M059J (cell line): ENCODE measurements at places on chromosomes 12 and 14.

DNA sequence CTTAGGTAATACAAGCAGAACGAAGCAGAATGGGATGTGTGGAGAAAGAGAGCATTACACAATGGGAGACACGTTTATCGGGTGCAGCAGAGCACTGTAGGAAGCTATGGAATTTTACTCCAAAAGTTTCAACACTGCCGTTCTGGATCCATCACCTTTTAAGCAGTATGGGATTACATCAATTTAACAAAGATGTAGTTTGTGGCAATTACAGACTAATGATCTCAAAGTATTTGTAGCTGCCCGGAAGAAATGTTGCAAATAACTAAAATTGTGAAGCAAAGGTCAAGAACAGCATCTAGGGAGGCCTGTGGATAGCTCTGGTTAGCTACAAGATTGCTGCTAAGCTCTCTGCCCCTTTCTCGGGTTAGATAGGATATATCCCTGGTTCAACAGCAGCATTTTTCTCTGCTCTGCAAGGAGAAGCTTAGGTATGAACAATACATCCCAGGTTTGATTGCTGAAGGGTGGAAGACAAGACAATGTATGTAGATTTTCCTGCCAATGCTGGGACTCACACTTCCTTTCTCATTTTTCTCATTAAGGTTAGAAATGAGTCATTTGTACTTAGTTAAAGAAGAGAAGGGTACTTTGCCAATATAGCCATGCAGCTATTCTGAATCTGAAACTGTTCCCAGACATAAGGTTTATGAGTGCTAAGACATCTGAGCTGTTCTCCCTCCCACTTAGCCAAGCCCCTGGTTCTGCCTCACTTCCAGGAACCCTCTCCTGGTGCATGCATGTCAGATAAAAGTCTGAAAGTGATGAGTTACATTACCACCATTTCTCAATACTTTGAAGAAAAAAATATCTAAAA, 75.0 kb upstream of the HIF1A start:
- DNase-seq: peak; percentile 84

GRCh38 chr12:79521576-79521975, 169.2 kb downstream of the PAWR start:
- peak; percentile 69 for DNase-seq

GRCh38 chr12:130627175-130627574, 88.9 kb downstream of the RIMBP2 start:
- DNase-seq: no peak

DNA sequence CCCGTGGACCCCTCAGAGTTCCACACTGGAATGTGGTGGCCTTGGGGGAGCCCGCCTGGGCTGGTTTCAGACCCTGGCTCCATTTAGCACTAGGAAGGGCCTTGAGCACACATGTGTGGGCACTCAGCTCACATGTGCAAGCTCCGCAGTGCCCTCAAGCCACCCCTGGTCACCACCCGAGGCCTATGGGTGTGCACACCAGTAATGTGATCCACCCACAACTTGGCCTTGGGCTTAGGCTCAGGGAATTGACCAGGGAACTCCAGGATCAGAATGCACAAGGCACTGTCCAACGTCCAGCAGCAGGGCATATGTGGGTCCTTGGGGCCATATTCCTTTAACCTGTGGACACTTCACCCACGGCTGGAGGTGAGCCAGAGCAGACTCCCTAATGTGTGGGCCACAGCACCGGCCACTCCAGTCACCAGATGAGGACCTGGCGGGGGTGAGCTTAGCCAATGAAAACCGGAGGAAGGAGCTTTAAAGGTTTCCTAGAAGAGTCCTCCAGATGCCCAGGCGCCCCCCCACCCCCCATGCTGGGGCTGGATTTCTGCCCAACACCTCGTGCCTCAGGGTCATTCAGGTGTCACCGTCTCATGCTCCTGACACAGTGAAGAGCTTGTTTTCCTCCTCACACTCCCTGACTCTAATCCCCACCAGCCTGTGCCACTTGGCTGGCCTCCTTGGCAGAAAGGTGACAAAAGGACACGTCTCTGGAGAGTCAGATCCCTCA, 209.2 kb downstream of the ZFP36L1 start:
- DNase-seq: no peak

DNA sequence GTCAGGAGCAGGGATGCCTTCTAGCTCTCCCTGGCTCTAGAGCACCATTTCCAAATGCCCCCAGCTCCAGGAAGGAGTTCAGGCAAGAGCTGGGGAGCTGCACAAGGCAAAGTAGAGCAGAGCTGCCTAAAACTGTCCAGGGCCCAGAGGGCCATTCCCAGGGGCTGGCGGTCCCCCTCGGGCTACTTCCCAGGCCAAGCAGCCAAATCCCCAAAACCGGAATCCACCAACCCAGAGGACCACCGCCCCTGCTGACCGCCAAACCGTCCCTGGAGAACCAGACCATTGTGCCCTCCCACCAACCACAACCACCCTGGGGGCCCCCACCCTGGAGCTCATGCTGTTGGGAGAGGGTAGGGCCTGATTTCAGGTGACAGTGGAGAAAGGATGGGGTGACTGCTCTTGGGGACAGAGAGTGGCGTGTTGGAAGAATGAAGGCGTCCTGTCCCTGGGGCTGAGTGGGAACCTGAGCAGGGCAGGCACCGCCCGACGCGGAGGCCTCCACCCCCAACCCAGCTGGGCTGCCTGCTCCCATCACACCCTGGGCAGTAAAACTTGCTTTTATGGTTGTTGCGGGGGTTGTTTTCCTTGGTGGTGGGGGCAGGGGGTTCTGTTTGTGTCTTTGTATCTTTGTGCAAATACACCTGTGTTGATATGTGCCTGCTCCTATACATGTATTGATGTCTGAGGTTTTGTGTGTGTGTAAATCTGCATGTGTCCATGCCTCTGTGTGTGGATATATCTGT, 24.0 kb upstream of the KRT78 start:
- no peak for DNase-seq

DNA sequence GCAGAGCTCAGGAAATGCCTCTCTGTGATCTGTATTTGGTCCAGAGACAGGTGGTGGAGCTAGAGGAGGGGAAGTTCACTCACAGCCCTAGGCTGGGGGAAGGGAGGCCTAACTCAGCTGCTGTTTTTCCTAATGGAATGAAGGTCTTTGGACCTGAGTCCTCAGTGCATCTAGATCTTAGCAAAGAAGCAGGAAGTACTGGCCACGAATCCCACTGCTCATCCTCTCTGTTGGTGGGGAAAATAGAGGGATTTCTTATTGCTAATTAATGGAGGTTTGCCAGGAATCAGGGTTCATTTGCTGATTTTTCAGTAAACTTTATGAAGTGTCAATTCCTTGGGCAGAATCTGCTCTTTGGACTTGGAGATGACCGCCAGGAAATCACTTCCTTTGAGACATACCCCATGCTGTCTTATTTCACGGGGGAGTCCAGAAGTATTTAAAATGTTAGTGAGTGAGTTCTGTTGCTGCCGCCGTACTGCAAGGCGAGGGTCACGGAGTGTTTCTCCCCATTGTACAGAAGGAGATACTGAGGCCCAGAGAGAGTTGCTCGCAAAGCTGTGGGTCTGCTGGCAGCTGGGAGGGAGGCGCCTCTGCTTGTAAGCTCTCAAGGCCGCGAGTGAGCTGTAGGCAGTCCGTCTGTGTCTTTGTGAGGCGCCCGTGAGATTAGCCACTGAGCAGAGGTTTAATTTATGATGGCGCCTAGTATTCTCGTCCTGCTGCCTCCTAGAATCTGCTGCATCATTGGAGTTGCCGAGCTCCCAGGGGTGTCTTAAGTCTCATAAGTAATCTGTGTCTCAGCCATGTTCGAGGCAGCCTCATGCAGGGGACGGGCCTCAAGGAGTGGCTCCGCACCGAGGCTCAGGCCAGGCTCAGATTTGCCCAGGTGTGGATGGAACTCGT, 88.2 kb downstream of the TSPAN9 start:
- no peak for DNase-seq

DNA sequence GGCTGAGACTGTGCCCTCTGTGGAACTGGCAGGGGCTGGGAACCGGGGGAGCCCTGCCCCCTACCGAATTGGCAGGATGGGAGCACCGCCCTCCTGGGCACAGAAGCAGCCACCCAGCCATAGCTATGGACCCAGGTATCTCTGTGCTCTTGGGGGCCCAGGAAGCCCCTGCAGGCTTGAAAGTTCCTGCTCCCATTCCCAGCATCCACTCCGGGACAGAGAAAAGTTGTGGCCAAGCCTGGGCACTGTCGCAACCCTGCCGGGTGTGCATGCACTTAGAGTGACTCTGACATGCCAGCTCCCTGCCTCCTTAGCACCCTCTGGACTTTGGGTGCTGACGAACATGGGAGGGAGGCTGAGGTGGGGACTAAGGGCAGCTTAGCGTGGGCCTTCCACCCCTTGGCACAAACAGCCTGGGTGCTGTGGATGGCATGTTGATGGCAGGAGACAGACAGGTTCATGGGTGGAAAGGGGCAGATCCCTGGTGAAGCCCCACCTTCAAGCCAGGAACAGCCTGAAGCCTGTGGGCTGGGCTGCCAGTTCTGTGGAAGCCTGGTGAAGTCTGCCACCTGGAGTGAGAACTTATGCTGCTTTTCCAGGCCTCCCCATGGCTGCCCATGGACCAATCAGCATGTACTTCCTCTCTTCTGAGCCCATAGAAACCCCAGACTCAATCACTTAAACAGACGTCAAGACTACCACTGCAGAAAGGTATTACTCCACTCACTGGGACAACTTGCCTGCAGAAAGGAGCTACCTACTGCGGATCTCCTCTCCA, 279.0 kb downstream of the ATXN7L3B start:
- peak; percentile 5 for DNase-seq

- DNase-seq: peak; percentile 52
Observed at GRCh38 chr14:34733245-34733644, 18.9 kb upstream of the CFL2 start.

GRCh38 chr12:98821232-98821631, 176.1 kb downstream of the APAF1 start:
- DNase-seq: no peak

GRCh38 chr12:128268379-128268995, 1.5 kb downstream of the TMEM132C start:
- DNase-seq: no peak

- DNase-seq: no peak
Observed at GRCh38 chr14:55766071-55766470, 186.1 kb downstream of the KTN1 start.

- DNase-seq: no peak
Observed at GRCh38 chr12:130582286-130582685, 133.8 kb downstream of the RIMBP2 start.
